Activated CD4-positive, CD25-positive, alpha-beta regulatory T cell treated with anti-CD3 and anti-CD28 coated beads, Interleukin-2, amount 50 U/mL, for 72 hours (primary cell): ENCODE measurements at places on chromosomes 2 and 18.

GRCh38 chr2:50315336-50315735 is 716.6 kb downstream of the NRXN1 start:
- no peak for DNase-seq

DNA sequence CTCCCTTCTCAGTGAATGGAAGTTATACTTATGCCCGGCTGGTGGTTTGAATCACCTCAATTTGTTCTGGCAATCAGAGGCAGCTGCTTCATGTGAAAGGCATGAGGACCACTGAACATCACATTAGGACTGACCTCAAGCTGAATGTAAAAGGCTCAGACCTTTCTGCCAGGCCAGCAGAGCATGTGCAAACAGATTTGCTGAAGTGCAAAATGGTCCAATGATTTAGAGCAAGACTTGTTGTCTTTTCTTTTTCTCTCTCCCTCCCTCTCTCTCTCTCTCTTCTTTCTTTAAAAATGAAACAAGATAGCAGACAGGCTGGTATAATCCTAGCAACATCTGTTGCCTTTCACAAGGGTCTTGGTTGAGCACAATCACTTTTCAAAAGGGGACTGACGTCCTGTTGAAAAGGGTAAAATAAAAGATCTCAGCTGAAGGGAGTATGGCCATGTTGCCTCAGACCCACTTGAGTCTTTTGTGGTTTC is 13.3 kb upstream of the CDH7 start:
- no peak for DNase-seq

- DNase-seq, result no peak
Observed at GRCh38 chr2:100893392-100894104, 73.6 kb downstream of the NPAS2 start.

- no peak for DNase-seq
Observed at GRCh38 chr2:240196716-240197461, 56.4 kb upstream of the OTOS start.

GRCh38 chr2:129777762-129778583 is 201.5 kb upstream of the RAB6C start:
- no peak for DNase-seq
